ENCODE measurements at places on chromosomes 5 and 9.

GRCh38 chr5:170848033-170848432 lies 13.8 kb upstream of the RANBP17 start:
- DNase-seq: no peak

- DNase-seq: no peak
Measured at GRCh38 chr9:94767331-94768072, 41.0 kb downstream of the AOPEP start.

- DNase-seq: no peak
Measured at GRCh38 chr9:109120204-109120789, 550 bp upstream of the TMEM245 start.

DNA sequence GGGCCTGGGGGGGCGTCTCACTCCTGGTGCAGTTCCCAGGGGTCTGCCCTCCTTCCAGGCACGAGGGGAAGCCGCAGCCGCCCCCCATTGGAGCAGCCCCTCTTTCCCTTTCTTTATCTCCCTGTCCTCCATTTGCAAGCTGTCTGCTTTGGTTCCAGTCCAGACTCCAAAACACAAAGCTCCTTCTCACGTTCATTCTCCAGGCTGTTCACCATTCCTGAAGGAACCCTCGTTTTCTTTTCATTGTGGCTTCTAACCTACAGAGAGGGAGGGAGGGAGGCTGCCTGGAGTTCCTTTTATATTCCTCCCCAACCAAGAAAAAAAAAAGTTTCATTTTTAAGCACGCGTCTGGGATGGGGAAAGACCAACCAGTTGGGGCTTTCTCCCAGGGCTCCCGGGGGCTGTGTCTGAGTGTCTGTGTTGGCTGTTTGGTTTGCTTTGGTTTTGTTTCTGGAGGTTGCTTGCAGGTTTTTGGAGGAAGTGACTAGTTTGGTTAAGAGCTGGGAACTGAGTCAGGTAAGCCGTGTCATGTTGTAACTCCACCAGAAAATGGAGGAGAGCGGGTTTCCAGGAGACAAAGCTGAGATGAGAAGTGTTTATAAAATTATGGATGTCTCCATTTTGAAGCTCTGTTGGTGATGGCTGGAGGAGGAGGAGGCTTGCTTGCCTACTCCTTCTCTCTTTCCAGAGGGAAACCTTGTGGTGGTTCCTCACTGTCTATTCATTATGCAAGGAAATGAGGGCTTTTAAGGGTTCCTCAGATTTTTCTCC lies 1.6 kb downstream of the ZNF462 start:
- peak; percentile 61 for DNase-seq

DNA sequence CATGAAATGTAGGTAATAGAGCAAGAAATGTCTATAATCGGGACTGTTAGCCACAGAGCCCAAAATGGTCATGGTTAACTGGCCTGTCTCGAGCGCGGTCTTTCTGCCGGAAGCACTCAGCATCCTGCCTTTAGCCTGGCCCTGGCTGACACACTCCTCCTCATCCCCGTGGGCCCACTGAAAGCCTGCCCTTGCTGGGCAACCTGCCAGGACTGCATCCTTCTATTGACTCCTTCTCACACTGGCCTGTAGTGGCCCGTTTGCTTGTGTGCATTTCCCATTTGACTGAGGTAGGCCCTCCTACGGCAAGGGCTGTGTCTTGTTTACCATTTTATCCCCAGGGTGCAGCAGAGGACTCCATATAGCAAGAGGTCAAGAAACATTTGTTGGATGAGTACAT lies 215.7 kb downstream of the ATPSCKMT start:
- DNase-seq: peak; percentile 32

- no peak for DNase-seq
Measured at GRCh38 chr9:86039991-86040860, 59.1 kb downstream of the GOLM1 start.

- DNase-seq: no peak
Measured at GRCh38 chr9:3498691-3499090, 27.1 kb downstream of the RFX3 start.

Measured in muscle of arm (tissue), 14 donors.